Activated T-helper 1 cell treated with anti-CD3 and anti-CD28 coated beads, Interleukin-12 subunit alpha, Interleukin-12 subunit beta, Interleukin-2, Interleukin-4 antibody, amounts not matched to agents 30 ng/mL and 10 ng/mL and 1 ng/mL, durations not matched to agents 14 hours and 24 hours and 36 hours (primary cell): ENCODE measurements at places on chromosomes 5 and 9. TPM values are rescaled to one million over a fixed set of nuclear protein-coding genes. Genes with fewer than 3 reads are reported as not detected.

Gene PCDHB7
- not detected in 2 replicates for total RNA-seq

Gene AP3S1
- total RNA-seq, result 49.7 and 53.5 TPM in 2 replicates

- H3K4me3 ChIP-seq, result no peak overlapping the region
- DNase-seq, result no peak
- no peaks in the 10 kb centered on the region for H3K27me3 ChIP-seq
- H3K4me1 ChIP-seq, result no peaks in the 10 kb centered on the region
- H3K36me3 ChIP-seq, result peaks cover 11% of the 10 kb centered on the region
These were observed 70.3 kb downstream of the INSYN2B start for GRCh38 chr5:169909945-169910344.

DNA sequence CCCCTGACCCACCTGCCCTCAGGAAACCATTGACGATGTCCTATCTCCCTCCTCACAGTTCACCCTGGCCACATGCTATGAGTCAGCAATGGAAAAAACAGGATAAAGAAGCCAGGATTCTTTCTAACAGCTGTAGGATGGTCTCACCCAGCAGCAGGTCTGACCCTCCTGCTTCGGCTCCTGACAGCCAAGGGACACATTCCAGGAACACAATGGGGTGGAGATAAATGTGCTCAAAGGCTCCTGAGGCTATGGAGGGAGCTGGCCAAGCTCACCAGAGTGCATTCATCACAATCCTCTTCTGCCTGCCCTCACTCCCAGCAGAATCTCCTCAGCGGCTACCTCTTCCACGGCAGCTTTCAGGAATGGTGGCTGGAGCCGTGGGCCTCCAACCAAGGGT is 170.3 kb downstream of the PJA2 start:
- H3K27ac ChIP-seq, result no peak overlapping the region
- no peak for DNase-seq

DNA sequence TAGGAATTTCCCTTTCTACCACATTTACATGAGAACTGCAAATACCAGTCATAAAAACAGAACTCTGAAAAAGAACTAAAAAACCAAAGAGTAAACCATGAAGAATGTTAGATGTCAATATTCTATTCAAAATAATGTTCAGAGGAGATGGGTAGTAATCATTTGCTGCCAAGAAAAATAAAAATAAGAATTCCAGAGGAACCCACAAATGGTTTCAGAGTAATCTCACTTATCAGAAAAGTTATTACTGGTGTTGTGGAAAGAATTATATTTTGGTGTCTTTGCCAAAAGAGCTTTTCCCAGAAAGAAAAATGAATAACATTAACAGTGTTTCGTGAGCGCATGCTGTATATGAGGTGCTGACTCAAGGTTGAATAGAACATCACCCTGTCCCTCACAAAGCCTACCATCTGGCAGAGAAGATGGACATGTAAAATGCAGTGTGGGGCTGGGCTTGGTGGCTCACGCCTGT is 35.6 kb downstream of the GPR21 start:
- no peaks in the 10 kb centered on the region for H3K27me3 ChIP-seq
- H3K4me3 ChIP-seq, result no peak overlapping the region
- peaks cover 17% of the 10 kb centered on the region for H3K4me1 ChIP-seq

- no peak overlapping the region for H3K4me3 ChIP-seq
- peaks cover 59% of the 10 kb centered on the region for H3K4me1 ChIP-seq
- peaks cover 7% of the 10 kb centered on the region for H3K36me3 ChIP-seq
- DNase-seq, result no peak
- peak overlapping the region; percentile 79 for H3K27ac ChIP-seq
These were observed 5.1 kb upstream of the GNPDA1 start for GRCh38 chr5:142017832-142018427.

DNA sequence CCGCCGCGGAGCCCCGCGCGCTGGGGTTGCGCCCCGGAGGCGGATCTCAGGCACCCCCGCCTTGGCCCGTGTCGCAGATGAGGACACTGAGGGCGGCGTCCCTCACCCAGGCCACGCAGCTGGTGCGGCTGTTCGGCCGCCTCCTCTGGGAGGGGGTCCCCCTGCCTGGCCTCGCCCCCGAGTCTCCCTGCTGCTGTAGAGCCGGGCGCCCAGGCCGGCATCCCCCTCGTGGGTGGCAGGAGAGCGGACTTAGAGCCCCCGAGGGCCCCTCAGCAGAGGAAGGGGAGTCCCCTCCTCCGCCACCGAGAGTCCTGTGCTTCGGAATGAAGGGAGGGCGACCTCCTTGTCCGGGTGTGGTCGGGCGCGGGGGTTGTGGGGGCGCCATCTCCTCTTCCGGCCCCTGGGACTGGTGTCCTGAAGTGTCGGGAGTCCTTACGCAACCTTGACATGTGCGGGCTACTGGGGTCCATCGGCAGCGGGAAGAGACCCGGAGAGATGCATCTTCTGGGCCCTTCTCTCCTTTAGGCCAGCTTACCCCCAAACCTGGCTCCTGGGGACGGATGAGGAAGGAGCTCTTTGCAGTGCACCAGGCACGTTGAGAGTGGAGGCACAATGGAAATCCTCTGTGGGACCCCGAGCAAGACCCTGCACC is 11.7 kb upstream of the EXOSC2 start:
- H3K27me3 ChIP-seq, result peaks cover 28% of the 10 kb centered on the region
- peak overlapping the region; percentile 87 for H3K4me3 ChIP-seq
- H3K4me1 ChIP-seq, result peaks cover 8% of the 10 kb centered on the region
- no peaks in the 10 kb centered on the region for H3K36me3 ChIP-seq
- DNase-seq, result no peak
- H3K27ac ChIP-seq, result no peak overlapping the region

DNA sequence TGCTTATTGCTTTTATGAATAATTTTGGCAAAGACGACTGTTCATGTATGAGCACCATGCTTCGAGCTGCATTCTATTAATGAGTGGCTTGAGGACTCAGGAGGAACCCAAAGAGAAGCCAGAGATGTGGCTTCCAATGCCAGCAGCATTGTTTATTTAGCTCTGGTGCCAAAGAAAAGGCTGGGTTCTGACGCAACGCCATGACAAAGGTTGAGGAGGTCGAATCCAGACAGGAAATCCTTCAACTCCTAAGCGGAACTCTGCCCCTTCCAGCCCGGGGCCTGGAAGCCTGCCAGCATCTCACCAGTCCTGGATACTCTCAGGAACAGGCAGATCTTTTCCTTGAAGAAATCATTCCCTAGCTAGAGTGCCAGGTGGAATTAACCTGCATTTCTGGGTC is 104.4 kb downstream of the ARHGAP26 start:
- no peak overlapping the region for H3K27ac ChIP-seq
- no peak overlapping the region for H3K4me3 ChIP-seq
- no peak for DNase-seq
- H3K36me3 ChIP-seq, result no peaks in the 10 kb centered on the region
- H3K4me1 ChIP-seq, result peaks cover 4% of the 10 kb centered on the region

GRCh38 chr5:114822863-114823262 is 346.8 kb downstream of the TRIM36 start:
- no peak overlapping the region for H3K4me3 ChIP-seq
- DNase-seq, result no peak
- no peak overlapping the region for H3K27ac ChIP-seq
- H3K4me1 ChIP-seq, result no peaks in the 10 kb centered on the region

DNA sequence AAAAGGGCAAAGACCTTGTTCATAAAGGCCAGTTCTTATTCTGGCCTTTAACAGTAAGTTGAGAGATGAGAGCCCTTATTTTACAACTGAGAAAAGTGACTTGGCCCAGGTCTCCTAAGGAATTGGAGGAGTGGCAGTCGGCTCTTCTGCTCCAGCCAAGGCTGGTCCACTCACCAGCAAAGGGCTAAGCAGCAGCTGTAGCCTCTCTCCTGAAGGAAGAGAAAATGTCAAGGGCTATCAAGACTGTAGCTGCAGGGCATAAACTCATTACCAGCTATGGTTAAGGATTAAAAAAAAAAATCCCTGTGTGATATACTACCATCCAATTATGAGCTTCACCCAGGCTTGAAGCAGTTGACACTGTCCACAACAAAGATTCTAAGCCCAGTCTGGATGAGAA is 138.6 kb upstream of the RAD23B start:
- H3K27me3 ChIP-seq, result peaks cover 4% of the 10 kb centered on the region
- no peaks in the 10 kb centered on the region for H3K4me1 ChIP-seq
- no peak overlapping the region for H3K4me3 ChIP-seq

DNA sequence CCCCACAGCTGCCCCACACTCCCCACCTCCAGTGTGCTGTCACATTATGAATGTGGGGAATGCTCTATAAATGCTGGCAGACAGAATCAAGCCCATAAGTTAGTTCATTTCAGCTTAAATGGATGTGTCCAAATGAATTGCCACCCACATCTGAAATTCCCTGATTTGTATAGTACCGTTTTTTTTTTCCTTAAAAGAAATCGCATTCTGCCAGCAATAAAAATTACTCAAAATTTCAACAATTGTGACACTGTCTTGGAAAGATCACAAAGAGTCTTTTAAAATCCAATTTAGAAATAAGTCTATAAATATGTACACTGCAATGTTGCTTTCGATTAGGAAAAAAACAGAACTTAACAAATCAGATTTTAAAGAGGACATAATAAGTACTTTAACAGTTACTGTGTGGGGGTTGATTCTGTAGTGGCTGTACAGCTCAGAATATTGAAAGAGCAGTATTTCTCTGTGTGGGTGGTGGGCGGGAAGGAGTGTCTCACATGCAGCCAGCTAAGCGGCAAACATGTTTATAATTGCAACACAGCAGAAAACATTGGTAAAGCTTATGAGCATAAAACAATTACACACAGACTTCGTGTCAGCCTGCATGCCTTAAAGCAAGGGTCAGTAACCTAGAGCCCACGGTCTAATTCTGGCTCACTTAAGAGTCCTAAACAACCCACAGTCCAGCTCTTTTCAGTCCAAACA is 24.9 kb upstream of the CSNK1G3 start:
- DNase-seq, result no peak
- no peak overlapping the region for H3K4me3 ChIP-seq
- H3K27ac ChIP-seq, result no peak overlapping the region
- no peaks in the 10 kb centered on the region for H3K4me1 ChIP-seq
- H3K36me3 ChIP-seq, result no peaks in the 10 kb centered on the region
- peaks cover 24% of the 10 kb centered on the region for H3K27me3 ChIP-seq

DNA sequence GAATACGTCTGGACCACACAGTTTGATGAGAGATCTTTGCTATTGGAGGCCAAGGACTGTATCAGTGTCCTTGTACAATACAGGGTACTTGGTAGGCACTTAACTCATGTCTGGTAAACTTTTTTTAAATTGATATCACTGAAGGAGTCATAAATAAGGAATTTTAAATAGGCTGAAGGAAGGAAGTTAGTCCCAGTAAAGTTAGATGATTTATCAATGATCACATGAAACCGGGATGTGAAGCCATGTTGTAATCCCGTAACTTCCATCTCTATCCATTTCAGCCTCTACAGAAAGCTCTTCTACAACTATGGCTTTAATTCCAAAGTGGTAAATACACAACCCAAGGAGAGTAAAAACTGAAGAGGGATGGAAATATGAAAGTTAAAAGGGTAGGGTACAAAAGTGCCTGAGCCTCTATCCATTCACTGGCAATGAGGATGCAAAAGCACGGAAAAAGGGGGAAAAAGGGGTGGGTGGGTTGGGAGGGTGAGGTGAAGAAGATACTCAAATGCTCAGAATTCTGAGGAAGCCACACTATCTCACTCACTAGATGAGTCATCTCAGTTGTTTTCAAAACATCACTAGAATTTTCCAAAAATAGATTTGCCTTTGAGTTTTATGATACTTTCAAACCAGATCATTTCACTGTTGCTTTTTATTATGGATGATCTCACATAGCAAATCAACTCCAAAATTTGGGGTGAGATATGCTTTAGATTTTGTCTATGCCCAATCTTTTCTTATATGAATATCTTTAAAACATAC is 1053.5 kb downstream of the NR2F1-AS1 start:
- H3K27me3 ChIP-seq, result no peaks in the 10 kb centered on the region
- no peak overlapping the region for H3K4me3 ChIP-seq
- H3K27ac ChIP-seq, result no peak overlapping the region
- no peaks in the 10 kb centered on the region for H3K36me3 ChIP-seq

DNA sequence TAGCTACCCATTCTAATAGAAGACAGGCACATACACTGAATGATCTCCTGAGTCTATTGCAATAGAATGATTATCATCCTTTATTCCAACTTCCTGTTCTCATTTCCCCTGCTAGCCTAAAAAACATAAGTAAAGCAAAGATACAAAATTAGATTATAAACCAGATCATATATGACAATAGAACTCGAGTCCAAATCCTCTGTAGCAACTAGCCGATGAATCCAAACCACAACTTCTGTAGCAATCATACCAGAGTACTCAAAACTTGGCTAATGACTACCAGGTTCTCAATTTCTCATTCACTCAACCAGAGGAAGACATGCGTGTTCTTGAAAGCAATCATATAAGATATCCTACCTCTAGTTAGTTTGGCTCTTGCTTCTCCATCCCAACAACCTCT is 622.1 kb downstream of the PSAT1 start:
- H3K27ac ChIP-seq, result no peak overlapping the region
- H3K4me3 ChIP-seq, result no peak overlapping the region
- no peaks in the 10 kb centered on the region for H3K27me3 ChIP-seq
- H3K36me3 ChIP-seq, result no peaks in the 10 kb centered on the region
- no peak for DNase-seq

GRCh38 chr5:141742866-141743851 is 61.1 kb upstream of the ARAP3 start:
- no peaks in the 10 kb centered on the region for H3K36me3 ChIP-seq
- H3K27ac ChIP-seq, result no peak overlapping the region
- DNase-seq, result no peak
- H3K27me3 ChIP-seq, result peaks cover 16% of the 10 kb centered on the region

GRCh38 chr9:137417161-137418021 is 5.6 kb downstream of the EXD3 start:
- no peak overlapping the region for H3K4me3 ChIP-seq
- H3K4me1 ChIP-seq, result peaks cover 6% of the 10 kb centered on the region
- no peaks in the 10 kb centered on the region for H3K27me3 ChIP-seq
- DNase-seq, result no peak
- peaks cover 4% of the 10 kb centered on the region for H3K36me3 ChIP-seq
- H3K27ac ChIP-seq, result no peak overlapping the region
